ENCODE measurements at places on chromosomes 7 and 10.

GRCh38 chr10:61301575-61301974 is 151.6 kb downstream of the TMEM26 start:
- DNase-seq = no peak

DNA sequence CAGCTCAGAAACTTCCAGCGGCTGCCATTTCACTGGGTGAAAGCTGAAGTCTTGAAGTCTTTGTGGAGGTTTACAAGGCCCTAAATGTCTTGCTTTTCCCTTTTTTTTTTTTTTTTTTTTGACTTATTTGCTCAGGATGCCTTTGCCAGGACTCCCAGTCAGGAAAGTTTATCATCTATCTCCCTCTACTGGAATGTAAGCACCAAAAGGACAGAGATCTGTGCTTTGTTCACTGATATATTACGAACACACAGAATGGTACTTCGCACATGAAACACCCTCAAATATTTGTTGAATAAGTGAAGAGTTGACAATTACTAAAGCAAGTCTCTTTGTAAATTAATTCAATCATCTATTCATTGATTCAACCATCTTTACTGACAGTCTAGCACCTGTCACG is 23.2 kb downstream of the ABCB4 start:
- no peak for DNase-seq

DNA sequence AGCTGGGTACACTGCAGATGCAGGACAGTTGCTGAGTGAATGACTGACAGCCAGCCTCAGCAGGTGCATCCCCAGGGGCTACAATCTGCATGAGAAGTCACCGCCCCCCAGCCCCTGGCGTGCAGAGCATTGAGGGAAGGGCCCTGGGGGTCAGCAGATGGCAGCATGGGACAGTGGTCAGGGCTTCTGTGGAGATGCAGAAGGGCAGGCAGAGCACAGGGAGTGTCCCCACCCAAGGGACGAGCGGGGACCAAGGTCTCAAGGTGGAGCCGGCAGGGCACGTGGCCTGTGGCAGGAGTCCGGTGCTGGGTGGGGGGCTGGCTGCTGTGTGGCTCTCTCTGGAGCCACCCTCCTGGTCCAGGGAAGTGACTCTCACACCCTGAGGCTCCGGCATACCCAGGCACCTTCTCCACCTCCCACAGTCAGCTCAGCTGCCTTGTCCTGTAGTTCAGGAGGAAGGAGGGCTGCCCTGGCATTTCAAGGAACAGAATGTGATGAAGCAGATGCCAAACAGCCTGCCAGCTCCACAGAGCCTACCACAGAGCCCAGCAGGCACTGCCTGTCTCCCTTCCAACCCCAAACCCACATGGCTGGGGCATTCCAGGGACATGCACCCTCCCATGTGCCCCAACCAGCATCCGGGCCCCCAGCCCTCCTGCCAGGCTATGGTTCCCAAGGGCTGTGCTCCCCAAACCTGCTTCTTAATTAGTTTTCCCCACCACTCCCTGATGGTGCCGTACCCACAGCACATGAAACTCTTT is 114.5 kb downstream of the TMEM130 start:
- no peak for DNase-seq

- no peak for DNase-seq
Measured at GRCh38 chr10:49353895-49354566, 41.9 kb downstream of the DRGX start.

- no peak for DNase-seq
Measured at GRCh38 chr10:75771606-75772005, 340.2 kb downstream of the LRMDA start.

- DNase-seq = no peak
Measured at GRCh38 chr7:106640368-106641141, 20.4 kb downstream of the CCDC71L start.

DNA sequence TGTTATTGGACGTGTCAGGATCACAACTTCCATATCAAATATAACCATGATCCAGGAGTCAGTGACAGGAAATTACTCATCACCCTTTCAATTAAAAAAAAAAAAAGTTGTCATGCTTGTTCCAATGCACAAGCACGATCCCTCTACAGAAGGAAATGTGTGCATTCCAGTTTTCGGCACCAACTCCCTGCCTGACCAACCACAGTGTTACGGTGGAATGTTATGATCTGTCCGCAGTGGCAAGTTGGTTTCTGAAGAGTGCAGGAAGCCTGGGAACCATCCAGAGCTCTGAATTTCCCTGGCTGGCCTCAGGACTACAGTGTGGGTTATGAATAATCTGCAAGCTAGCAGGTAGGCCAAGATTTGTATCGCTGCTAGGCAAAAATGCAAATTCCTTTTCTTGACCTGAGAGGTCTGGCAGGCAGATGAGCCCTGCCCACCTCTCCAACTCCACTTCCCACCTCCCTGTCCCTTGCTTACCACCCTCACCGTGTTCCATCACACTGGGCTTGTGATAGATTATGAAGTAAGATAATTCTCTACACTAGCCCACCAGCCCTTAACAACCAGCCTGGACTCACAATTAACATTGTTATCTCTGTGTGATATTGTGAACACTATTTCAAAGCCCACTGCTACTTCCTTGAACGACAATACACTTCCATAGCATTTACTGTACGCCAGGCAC is 20.4 kb downstream of the FRMPD2 start:
- no peak for DNase-seq

GRCh38 chr10:73837072-73837471 is 25.7 kb upstream of the NDST2 start:
- DNase-seq = no peak

DNA sequence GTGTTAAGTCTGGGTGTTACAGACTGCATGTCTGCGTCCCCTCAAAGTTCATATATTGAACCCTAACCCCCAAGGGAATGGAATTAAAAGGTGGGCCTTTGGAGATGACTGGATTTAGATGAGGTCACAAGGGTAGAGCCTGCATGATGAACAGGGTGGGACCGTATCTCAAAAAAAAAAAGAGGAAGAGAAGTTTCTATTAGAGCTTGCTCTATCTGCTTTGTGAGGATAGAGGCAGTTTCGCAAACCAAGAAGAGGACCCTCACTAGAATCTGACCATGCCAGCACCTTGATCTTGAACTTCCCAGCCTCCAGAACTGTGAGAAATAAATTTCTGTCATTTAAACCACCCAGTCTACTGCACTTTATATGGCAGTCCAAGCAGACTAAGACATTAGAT is 1.4 kb downstream of the KIN start:
- DNase-seq = no peak

DNA sequence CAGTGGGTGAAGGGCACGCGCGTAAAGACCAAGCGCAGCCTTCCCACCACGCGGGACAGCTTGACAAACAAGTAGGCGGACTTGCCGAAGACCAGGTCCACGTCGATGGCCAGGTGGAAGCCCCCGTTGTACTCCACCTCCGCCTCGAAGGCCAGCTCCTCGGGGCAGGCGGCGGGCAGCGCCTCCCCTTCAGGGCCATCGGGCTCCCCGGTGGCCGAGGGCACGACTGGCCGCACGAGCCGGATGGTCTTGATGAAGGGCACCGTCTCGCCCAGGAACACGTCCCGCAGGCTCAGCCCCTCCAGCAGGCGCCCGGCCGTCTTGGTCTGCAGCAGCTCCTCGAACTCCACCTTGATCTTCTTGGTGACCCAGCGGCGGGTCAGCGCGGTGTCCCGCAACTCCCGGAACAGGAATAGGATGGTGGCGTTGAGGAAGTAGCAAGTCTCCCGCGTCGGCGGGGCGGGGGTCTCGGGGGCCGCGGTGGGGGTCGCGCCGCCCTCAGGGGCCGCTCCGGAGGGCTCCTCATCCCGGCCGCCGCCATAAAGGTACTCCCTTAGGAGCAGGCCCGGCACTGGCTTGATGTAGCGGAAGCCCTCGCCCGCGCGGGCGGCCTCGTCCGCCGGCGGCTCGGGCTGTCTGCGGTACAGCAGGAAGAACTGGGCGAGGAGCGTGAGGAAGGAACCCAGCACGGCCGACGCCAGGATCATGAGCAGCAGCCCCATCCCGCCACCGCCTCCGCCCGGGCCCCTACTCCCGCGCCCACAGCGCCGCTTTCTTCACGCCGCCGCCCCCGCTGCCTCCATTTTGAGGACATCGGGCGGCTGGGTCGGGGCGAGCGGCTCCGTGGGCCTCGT is 507 bp downstream of the PDZD8 start:
- DNase-seq = peak; percentile 43

- no peak for DNase-seq
Measured at GRCh38 chr7:7129381-7129780, 53.0 kb upstream of the C1GALT1 start.

DNA sequence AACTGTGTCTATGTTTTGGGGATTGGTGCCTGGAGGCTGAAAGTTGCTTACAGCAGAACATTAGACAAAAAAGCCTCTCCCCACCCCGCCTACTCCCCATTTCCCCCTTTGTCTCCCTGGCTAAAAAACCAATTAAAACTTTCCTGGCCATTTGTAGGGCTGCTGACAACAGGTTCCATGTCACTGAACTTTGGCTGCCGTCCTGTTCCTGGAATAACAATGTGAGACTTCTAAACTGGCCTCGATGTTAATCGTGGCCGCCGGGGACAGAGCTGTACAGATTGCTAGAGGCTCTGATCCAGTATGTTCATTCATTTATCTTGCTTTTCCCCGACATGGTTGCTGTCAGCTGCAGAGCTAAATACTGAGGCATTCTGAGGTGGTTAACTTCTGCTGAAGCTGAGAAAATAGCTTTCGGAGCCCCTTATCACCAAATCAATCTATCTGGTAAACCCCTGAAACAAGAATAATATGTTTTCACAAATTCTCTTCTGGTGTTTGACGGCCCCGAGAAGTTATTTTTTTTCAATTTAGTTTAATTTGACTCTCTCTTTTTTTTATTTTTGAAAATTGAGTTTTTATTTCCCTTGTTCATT is 271.6 kb downstream of the GFRA1 start:
- DNase-seq = no peak

DNA sequence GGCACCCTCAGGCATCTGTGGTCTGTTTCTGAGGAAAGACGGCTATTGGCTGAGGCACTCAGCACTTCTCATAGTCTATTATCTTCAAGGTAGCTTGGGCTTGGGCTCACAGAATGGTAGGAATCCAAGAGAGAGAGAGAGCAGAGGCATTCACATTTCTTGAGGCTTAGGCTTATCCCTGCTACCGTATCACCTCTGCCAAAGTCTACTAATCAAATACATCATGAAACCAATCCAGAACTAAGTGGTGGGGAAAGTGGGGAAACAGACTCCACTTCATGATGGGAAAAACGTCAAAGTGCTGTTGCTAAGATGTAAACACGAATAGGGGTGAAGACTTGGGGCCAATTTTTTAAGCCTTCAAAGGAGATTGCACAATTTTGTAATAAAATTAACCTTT is 271.1 kb upstream of the SEMA3D start:
- no peak for DNase-seq

DNA sequence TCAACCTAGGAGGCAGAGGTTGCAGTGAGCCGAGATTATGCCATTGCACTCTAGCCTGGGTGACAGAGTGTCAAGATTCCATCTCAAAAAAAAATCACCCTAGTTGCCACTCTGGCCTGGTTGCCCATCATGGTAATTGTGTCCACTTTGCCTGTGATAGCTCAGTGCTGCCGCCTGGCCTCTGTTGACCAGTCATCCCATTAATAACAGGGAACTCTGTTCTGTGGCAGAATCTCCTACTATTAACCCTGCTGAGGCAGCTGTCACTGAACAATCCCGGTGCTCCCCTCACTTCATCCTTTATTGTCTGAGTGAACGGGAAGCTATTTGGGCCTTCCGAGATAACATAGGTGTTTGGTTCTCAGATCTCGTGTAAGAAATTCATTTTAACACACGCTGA is 14.6 kb downstream of the ZNF3 start:
- DNase-seq = no peak

GRCh38 chr10:132281915-132282666 is 25.7 kb downstream of the STK32C start:
- DNase-seq = no peak

DNA sequence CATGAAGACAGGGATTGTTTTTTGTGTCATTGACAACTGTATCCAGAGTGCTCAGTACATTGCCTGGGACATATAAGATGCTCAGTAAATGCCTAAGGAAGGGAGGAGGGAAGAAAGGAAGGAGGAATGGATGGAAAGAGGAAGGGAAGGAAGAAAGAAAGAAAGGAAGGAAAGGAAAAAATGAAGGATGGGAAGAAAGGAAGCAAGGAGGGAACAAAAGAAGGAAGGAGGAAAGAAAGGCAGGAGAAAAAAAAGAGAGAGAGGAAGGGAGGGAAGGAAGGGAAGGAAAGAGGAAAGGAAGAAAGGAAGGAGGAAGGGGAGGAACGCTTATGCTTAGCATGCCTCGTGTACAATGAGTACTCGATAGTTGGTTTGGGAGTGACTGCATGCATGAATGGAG is 514.7 kb downstream of the RPS24 start:
- DNase-seq = no peak

DNA sequence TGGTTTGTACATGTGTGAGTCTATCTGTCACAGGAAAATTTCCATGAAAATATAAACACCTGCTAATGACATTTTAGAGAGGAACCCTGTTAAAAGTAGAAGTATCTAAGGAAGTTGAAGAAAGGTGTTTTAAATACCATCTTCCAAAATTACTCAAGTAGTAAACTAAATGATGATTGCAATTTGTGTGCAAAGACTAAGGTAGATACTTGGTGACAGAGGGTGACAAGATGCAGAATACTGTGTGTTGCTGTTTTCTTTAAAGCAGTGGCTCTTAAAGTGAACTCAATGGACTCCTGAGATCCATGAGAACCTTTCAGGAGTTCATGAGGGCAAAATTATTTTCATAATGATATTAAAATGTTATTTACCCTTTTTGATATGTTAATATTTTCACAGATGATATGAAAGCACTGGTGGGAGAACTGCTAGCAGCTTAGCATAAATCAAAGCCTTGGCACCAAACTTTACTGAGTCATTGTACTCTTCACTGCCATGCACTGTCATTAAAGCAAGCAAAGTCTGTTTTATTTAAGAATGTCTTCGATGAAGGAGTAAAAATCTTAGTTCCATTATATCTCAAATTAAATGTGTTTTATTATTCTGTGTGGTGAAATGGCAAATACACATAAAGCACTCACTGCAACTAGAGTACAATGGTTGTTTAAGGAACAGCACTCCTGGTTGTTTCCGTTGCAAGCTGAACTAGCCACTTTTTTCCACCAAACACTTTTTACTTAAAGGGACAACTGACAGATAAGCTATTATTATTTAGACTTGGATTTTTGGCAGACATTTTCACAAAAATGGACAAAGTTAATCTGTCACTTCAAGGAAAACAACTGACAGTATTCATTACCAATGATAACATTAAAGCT is 133.7 kb downstream of the LRRN3 start:
- no peak for DNase-seq

DNA sequence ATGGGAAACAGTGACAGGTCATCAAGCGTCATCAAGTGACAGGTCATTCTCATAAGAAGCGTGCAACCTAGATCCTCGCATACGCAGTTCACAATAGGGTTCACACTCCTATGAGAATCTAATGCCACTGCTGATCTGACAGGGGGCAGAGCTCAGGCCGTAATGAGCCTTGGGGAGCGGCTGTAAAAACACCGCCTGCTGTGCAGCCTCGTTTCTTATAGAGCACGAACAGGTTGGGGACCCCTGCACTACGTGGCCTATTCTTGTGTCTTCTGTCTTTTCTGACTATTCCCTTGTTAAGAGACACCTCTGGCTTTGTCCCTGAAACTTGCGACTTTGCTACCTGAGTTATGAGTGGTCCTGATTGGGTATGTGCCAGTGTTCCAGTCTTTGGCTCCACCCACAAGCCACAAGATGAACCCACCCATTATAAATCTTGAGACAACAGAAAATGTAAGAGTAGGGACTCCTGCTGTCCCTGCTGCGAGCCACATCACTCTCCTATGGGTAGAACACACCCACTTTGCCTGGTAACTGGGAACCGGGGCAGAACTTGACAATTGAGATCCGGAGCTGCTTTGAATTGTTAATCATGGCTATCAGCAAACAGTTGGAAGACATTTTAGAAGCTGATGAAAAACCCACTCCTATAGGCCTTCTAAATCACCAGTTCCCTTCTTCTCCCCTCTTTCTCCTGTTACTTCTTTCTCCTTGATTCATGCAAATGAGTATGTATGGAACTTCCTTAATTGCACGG is 55.8 kb upstream of the EXOC4 start:
- no peak for DNase-seq

All from activated CD4-positive, alpha-beta T cell treated with anti-CD3 and anti-CD28 coated beads for 48 hours (primary cell).